ENCODE measurements at places on chromosomes 2 and 18. TPM values are rescaled to one million over a fixed set of nuclear protein-coding genes. Genes with fewer than 3 reads are reported as not detected.

PAX8 gene
- 4.1 TPM for total RNA-seq

- no peak overlapping the region for H3K27ac ChIP-seq
- DNase-seq: no peak
- H3K36me3 ChIP-seq: no peaks in the 10 kb centered on the region
- H3K4me1 ChIP-seq: no peaks in the 10 kb centered on the region
These were observed 6.9 kb downstream of the CREG2 start for GRCh38 chr2:101380376-101380775.

- H3K36me3 ChIP-seq: no peaks in the 10 kb centered on the region
- H3K27ac ChIP-seq: no peak overlapping the region
- no peaks in the 10 kb centered on the region for H3K4me1 ChIP-seq
- no peak for DNase-seq
These were observed 191.8 kb upstream of the HNMT start for GRCh38 chr2:137772451-137772850.

TMEM37 gene
- total RNA-seq: not detected

- no peak overlapping the region for H3K27ac ChIP-seq
- H3K27me3 ChIP-seq: no peaks in the 10 kb centered on the region
- no peak overlapping the region for H3K4me3 ChIP-seq
- no peak for DNase-seq
These were observed 2.9 kb upstream of the KHK start for GRCh38 chr2:27083410-27084296.

LINC00305 gene
- total RNA-seq: not detected

GRCh38 chr2:128753800-128754199 is 435.1 kb upstream of the HS6ST1 start:
- peaks cover 9% of the 10 kb centered on the region for H3K27me3 ChIP-seq
- H3K4me3 ChIP-seq: no peak overlapping the region
- no peak overlapping the region for H3K27ac ChIP-seq
- no peaks in the 10 kb centered on the region for H3K4me1 ChIP-seq
- no peak for DNase-seq

ARHGAP15 gene
- 70.2 TPM for total RNA-seq

DNA sequence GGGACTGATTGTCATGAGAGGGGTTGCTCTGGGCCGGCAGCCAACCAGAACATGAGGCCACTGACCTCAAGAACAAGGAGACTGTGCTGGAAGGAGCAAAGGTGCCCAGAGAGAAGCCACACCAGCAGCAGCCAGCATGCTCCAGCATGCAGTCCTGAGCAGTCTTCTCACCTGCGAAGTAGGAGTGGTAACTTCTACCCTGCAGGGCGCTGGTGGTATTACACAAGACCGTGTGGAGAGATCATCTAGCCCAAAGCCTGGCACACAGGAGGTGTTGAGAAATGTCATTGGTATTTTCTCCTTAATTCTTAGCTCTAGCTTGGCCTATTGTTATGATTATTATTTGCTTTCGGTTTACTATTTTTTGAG is 132.7 kb downstream of the TSN start:
- no peaks in the 10 kb centered on the region for H3K4me1 ChIP-seq
- no peaks in the 10 kb centered on the region for H3K27me3 ChIP-seq
- H3K36me3 ChIP-seq: no peaks in the 10 kb centered on the region
- no peak overlapping the region for H3K4me3 ChIP-seq

- no peak for DNase-seq
- no peaks in the 10 kb centered on the region for H3K4me1 ChIP-seq
- H3K27ac ChIP-seq: no peak overlapping the region
- no peaks in the 10 kb centered on the region for H3K36me3 ChIP-seq
These were observed 134.1 kb downstream of the SLC8A1 start for GRCh38 chr2:40317761-40318160.

Data from activated CD4-positive, alpha-beta memory T cell treated with anti-CD3 and anti-CD28 coated beads for 36 hours (primary cell).